ENCODE measurements at places on chromosomes 7 and 10. TPM values are rescaled to one million over a fixed set of nuclear protein-coding genes. Genes with fewer than 3 reads are reported as not detected.

DNA sequence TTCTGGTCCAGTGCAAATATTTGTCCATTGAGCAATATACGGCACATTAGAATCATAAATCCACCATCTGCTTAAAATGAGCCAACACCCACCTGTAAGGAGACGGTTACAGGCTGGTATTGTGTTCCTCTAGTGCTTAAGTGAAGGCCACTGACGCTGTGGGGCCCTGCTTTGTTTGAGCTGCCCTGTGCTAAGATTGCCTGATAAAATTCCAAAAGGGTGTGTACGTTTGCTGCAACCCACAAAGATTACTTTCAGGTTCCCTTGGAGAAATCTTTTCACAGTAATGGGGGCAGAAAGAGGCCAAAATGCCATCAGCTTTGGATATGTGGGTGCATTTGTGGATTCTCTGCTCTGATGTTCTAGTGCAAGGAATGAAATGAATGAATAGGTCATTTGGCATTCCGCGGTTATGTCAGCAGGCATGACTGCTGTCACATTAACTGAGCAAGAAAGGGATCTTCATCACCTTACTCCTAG lies 34.4 kb downstream of the AGR3 start:
- DNase-seq, result no peak
- no peak overlapping the region for H3K4me3 ChIP-seq
- no peak overlapping the region for H3K27ac ChIP-seq
- no peaks in the 10 kb centered on the region for H3K36me3 ChIP-seq
- H3K4me1 ChIP-seq, result peaks cover 2% of the 10 kb centered on the region

DNA sequence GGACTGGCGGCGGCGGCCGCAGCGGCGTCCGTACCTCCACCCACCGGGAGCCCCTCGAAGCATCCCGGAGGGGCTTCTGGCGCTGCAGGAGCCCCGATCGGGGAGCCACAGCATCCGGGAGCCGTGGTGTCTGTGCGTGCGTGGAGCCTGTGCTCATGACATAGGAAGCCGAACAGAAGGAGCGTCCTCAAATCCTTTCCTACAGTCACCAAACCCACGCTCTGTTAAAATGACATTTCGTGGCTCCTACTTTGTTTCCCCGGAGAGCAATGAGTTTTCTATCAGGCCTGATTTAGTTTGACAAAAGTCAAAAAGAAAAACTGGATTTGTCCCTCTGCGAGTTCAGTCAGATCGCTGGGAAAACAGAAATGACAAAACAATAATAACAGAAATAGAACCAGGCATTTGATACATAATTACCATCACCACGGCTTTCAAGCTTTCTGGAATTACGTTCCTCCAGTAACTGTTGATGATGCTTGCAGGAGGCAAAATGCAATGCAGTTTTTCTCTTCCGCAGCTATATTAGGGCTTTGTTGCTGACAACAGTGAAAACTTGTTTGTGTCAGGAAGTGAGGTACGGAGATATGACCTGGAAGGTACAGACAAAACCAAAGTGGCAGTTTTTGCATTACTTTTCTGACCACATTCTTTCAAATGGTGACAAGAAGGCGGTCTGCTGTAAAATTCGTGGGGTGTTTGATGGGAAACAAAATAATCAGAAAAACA lies 219.3 kb upstream of the MKLN1 start:
- H3K4me1 ChIP-seq, result peaks cover 50% of the 10 kb centered on the region
- peak; percentile 55 for DNase-seq
- peak overlapping the region; percentile 94 for H3K4me3 ChIP-seq
- peaks cover 36% of the 10 kb centered on the region for H3K36me3 ChIP-seq

DNA sequence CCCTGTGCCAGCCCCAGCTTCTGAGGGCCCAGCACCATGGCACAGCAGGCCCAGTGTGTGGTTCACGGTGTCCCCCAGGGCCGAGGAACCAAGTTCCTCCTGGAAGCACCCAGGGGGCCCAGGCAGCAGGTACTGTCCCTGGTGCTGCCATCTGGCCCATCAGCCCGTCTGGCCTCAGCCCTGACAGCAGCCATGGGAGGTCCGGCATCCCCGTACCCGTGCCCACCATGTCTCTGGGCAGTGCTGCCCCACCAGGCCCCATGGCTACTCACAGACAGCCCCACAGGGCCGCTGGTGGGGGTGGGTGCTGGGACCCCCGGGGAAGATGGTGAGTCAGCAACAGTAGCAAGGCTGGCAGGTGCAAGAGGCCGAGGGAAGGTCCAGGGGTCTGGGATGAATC lies 32.8 kb downstream of the STK32C start:
- no peak overlapping the region for H3K27ac ChIP-seq
- no peaks in the 10 kb centered on the region for H3K27me3 ChIP-seq
- DNase-seq, result no peak
- H3K4me3 ChIP-seq, result no peak overlapping the region

DNA sequence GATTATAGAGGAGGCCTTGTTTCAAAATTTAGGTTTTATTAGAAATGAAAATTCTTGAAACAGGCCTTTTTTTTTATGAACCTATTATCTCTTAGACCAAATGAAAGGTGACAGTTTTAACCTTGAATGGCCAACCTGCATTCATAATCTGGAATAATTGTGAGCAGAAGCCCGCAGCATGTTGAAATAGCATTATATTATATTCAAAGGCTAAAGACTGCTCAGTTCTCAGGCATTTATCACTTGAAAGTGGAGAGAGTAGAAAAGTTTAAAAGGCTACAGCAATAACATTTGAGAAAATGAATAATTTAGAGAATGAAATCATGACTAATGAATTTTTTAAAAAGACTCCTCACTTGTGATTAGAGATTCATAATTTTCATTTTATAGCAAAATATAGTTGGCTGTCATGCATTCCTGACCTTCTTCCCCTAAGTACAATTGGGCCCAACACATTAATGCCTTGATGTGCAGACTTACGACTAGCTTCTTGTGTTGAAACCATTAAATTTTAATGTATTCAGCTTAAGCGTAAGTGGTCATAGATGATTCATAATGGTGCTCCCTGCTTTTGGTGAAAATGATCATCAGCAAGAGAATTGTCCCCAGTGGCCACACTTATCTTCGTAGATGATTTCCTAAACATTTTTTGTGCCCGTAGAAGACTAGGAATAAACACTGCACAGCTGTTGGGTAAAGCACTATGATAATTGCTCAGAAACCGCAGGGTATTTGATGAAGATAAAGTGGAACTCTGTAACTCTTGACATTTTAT lies 346.6 kb upstream of the BMPER start:
- H3K4me1 ChIP-seq, result no peaks in the 10 kb centered on the region
- no peak overlapping the region for H3K27ac ChIP-seq

GRCh38 chr10:123550675-123551096 lies 115.5 kb upstream of the GPR26 start:
- H3K36me3 ChIP-seq, result no peaks in the 10 kb centered on the region
- H3K4me1 ChIP-seq, result no peaks in the 10 kb centered on the region
- no peak overlapping the region for H3K4me3 ChIP-seq
- DNase-seq, result no peak
- peaks cover 10% of the 10 kb centered on the region for H3K27me3 ChIP-seq

SFMBT2 gene
- 12.8 TPM for total RNA-seq

TMEM270 gene
- not detected for total RNA-seq
